ENCODE measurements at places on chromosomes 1 and 21.

GRCh38 chr1:10064416-10065343 lies 31.9 kb downstream of the UBE4B start:
- no peak for DNase-seq

GRCh38 chr1:24165500-24165899 lies 21.6 kb downstream of the IFNLR1 start:
- DNase-seq: no peak

DNA sequence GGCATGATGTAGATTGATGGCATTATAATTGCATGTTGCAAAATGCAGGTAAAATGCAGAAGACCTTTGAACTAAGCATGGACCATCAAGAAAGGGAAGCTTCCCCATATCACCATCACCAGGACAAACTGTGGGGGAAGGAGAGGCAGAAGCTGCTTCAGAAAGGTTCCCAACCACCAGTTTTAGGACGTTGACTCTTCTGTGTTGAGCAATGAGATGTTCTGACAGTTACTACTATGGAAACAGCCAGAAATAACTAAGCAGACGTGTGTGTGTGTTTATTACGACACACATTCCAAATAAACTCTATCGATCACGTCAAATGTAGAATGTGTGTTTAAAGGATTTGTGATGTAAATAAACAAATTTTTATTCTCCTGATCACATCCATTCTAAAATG lies 110.2 kb upstream of the PLD5 start:
- DNase-seq: no peak

GRCh38 chr1:114152089-114152507 lies 1.6 kb downstream of the SYT6 start:
- no peak for DNase-seq

- no peak for DNase-seq
These were observed 6.2 kb downstream of the NPHP4 start for GRCh38 chr1:5986018-5986417.

GRCh38 chr21:39840373-39841097 lies 26.7 kb upstream of the PCP4 start:
- DNase-seq: no peak

GRCh38 chr1:197342044-197342565 lies 74.1 kb downstream of the CRB1 start:
- no peak for DNase-seq

GRCh38 chr1:230291731-230292620 lies 134.2 kb downstream of the PGBD5 start:
- DNase-seq: no peak
